ENCODE measurements at places on chromosomes 5 and 9. TPM values are rescaled to one million over a fixed set of nuclear protein-coding genes. Genes with fewer than 3 reads are reported as not detected.

Gene GOLGA2
- 142 TPM for total RNA-seq

Gene OR2V1
- total RNA-seq: not detected

Gene BTNL9
- 36.9 TPM for total RNA-seq

Gene GARIN3
- not detected for total RNA-seq

GRCh38 chr9:107210775-107211174, 72.3 kb upstream of the RAD23B start:
- H3K36me3 ChIP-seq: no peaks in the 10 kb centered on the region
- H3K4me3 ChIP-seq: no peak overlapping the region
- no peaks in the 10 kb centered on the region for H3K27me3 ChIP-seq

GRCh38 chr5:169697976-169698375, 60.9 kb downstream of the DOCK2 start:
- H3K4me1 ChIP-seq: no peaks in the 10 kb centered on the region
- DNase-seq: no peak
- H3K27ac ChIP-seq: no peak overlapping the region
- no peaks in the 10 kb centered on the region for H3K27me3 ChIP-seq
- H3K4me3 ChIP-seq: no peak overlapping the region

DNA sequence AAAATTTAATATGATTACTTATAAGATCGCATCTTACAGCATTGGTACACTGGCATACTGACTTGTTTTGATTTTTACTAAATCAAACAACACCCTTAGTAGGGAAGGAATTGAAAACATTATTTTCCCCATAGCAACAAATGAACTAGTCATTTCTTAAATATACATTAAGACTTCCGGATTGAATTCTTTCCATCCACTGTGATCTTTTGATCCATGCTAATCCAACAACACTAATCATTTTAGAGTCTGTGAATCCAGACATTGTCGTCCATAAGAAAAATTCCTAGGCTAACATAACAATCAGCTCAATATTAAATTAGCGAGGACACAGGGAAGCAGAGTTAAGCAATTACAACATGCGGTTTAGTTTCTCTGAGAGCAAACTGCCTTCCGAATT, 21.6 kb upstream of the ERAP1 start:
- H3K27me3 ChIP-seq: no peaks in the 10 kb centered on the region
- H3K4me1 ChIP-seq: no peaks in the 10 kb centered on the region
- H3K27ac ChIP-seq: no peak overlapping the region
- H3K36me3 ChIP-seq: no peaks in the 10 kb centered on the region

DNA sequence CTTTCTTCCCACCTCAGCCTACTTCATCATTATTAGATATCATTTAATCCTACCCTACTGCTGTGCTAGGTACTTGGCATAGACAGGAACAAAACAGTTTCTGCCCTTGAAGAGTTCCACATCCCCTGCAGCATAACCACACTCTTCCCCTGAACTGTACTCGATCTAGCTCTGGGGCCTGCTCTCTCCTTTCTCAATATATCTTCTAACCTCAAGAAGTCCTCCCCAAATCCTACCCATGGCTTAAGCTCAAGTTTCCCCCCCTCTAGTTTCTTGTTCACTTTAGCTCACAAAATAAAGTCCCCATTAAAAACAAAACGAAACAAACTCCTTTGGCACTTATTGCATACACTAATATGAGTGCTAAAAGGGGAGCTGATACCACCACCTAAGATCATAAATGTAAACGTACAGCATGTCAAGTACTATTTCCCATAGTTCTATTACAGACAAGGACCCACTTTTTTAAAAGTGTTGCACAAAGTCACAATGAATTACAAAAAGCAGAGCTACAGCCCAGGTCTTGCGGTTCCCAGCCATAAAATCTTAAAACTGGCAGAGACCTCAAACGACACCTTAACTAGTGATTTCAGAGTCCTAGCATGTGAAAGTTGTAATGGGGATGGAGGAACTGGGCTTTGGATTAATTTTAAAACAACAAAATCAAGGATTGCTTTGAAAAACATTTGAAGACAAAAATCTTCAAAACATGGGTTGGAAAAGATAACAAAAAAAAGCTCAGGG, 80.7 kb downstream of the PTPDC1 start:
- peak overlapping the region; percentile 74 for H3K27ac ChIP-seq
- H3K27me3 ChIP-seq: no peaks in the 10 kb centered on the region
- H3K4me3 ChIP-seq: peak overlapping the region; percentile 10
- H3K4me1 ChIP-seq: no peaks in the 10 kb centered on the region
- DNase-seq: no peak
- no peaks in the 10 kb centered on the region for H3K36me3 ChIP-seq

DNA sequence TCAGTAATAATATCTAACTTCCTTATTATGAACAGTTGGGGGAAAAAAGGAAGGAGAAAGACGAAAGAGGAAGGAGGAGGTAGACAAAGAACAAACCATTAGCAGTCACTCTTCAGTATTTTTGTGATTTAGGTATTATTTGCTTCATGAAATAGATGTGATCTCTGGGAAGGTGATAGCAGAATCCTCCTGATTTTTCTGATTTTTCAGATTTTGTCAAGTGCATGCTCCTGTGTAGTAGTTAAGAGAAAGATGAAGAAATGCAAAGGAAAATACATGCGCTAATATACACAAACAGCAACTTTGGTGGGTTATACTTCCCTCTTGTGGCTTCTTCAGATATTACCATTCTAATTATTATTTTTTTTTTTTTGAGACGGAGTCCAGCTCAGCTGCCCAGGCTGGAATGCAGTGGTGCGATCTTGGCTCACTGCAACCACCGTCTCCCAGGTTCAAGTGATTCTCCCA, 31.6 kb downstream of the LMNB1 start:
- no peaks in the 10 kb centered on the region for H3K27me3 ChIP-seq
- DNase-seq: no peak
- H3K36me3 ChIP-seq: no peaks in the 10 kb centered on the region
- H3K4me1 ChIP-seq: no peaks in the 10 kb centered on the region

- H3K4me1 ChIP-seq: no peaks in the 10 kb centered on the region
- no peaks in the 10 kb centered on the region for H3K27me3 ChIP-seq
- DNase-seq: no peak
- H3K27ac ChIP-seq: no peak overlapping the region
- no peaks in the 10 kb centered on the region for H3K36me3 ChIP-seq
Measured at GRCh38 chr5:76682387-76682786, 33.5 kb upstream of the F2R start.

DNA sequence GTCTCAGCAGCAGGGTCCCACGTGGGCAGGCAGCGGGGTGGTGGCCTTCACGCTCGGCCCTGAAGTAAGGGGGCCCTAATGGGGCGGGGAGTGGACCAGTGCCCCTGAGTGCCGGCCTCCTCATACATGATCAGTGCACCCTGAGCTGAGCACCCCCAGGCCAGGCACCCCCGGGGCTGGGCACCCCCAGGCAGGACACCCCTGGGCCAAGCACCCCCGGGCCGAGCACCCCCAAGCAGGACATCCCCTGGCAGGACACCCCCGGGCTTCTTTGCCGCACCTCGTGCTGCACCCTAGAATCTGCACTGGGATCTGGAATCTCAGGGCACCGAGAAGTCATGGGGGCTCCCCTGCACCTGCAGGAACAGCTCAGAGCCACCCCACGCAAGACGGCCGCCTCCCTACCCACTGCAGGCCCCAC, 51.4 kb downstream of the EXD3 start:
- no peak overlapping the region for H3K27ac ChIP-seq
- no peaks in the 10 kb centered on the region for H3K36me3 ChIP-seq
- no peaks in the 10 kb centered on the region for H3K27me3 ChIP-seq

DNA sequence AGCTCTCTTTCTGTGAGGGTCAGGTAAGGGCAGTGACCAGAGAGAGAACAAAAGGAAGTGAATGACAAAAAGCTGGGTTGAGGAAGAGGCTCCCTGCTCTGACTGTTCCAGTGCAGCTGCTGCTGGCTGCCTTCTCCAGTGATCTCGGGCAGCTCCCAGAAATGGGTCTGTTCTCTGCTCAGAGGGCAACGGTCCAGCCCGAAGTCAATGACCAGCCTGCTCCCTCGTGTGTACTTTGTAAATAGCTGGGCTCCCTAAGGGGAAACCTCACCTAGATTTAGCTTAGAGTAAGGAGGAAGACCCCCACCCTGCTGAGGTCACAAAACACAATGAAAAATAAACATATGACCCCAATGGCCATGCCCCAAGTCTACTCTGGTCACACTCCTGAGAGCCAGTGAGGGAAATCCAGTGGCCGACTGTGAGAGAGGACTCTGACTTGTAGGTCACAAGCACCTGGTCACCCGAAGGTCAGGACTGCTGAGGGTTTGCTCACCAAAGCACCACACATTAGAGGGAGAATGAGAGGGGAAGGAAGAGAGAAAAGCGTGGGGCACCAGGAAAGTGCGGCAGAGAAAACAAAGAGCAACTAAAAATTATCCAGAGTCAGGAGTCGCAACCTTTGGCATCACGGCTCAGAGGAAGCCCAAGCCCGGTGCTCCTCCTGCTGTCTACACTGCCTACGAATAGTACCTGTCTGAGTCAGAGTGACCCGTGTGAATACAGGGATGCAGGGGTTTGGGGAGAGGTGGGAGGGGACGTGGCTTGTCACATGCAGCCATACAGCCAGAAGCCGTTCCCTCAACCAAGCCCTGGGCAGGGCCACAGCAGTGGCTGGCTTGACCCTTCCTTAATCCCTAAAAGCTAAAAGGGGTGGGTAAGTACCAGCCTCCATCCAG, 19.8 kb downstream of the NIPAL4 start:
- H3K27ac ChIP-seq: no peak overlapping the region
- H3K4me3 ChIP-seq: no peak overlapping the region
- no peaks in the 10 kb centered on the region for H3K4me1 ChIP-seq
- H3K36me3 ChIP-seq: no peaks in the 10 kb centered on the region
- no peak for DNase-seq

DNA sequence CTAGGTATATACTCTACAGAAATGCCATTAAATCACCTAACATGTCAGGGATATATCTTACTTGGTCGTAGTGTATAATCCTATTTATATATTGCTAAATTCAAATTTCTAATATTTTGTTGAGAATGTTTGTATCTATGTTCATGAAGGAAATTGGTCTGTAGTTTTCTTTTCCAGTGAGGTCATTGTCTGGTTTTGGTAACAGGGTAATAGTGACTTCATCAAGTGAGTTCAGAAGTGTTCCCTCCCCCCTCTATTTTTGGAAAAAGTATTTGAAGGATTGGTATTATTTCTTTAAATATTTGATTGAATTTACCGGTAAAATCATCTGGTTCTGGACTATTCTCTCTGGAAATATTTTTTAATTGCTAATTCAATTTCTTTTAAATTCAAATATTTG, 23.5 kb upstream of the EBF1 start:
- no peaks in the 10 kb centered on the region for H3K36me3 ChIP-seq
- no peak overlapping the region for H3K27ac ChIP-seq
- no peaks in the 10 kb centered on the region for H3K4me1 ChIP-seq
- H3K4me3 ChIP-seq: no peak overlapping the region
- no peaks in the 10 kb centered on the region for H3K27me3 ChIP-seq

DNA sequence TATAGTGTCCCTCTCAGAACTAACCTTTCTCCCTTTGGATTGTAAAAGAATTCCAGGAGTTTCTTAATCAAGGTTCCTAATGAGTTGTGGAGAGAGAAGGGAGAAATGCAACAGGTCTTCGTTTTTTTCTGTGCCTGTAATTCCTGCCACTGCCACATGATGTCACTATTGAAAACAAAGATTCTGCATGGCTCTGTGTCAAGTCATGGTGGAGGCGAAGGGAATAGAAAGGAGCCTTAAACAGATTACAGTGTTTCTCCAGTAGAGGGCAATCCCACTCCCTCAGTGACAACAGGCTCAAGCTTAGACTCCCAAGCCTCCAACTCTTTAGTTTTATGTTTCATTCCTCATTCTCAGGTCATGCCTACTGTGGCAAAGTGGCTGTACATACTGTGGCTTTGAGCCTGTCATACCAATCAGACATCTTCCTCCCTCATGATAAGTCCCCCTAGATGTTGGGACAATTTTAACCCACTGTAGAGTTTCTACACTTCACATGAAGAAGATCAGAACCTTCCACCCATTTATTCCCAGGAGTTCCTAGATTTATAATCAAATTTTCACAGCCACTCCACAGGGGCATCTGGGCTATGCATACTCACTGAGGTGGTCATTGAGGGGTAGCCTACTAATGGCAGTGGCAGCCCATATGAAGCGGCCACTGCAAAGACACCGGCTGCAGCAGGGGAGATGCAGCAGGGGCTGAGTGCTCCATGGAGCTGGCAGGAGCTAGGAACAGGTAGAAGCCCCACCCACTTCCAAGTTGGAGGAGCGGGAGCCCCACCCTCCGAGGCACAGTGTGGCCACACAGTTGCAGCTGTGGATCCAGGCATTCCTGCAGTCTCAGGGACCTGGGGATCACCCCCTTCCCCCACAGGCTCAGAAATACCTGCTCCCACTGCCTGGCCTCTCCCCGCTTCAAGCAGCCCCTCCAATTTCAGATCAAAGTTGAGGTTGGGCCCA, 97.4 kb upstream of the TRIM32 start:
- H3K36me3 ChIP-seq: no peaks in the 10 kb centered on the region
- no peak overlapping the region for H3K4me3 ChIP-seq
- H3K4me1 ChIP-seq: no peaks in the 10 kb centered on the region
- no peaks in the 10 kb centered on the region for H3K27me3 ChIP-seq

- no peak overlapping the region for H3K27ac ChIP-seq
- no peak for DNase-seq
- no peak overlapping the region for H3K4me3 ChIP-seq
- H3K36me3 ChIP-seq: no peaks in the 10 kb centered on the region
Measured at GRCh38 chr5:125424402-125425141, 678.1 kb upstream of the ZNF608 start.

GRCh38 chr5:32600054-32600622, 14.8 kb downstream of the SUB1 start:
- H3K4me1 ChIP-seq: no peaks in the 10 kb centered on the region
- H3K27ac ChIP-seq: peak overlapping the region; percentile 42
- no peak overlapping the region for H3K4me3 ChIP-seq
- no peaks in the 10 kb centered on the region for H3K36me3 ChIP-seq
- H3K27me3 ChIP-seq: no peaks in the 10 kb centered on the region

DNA sequence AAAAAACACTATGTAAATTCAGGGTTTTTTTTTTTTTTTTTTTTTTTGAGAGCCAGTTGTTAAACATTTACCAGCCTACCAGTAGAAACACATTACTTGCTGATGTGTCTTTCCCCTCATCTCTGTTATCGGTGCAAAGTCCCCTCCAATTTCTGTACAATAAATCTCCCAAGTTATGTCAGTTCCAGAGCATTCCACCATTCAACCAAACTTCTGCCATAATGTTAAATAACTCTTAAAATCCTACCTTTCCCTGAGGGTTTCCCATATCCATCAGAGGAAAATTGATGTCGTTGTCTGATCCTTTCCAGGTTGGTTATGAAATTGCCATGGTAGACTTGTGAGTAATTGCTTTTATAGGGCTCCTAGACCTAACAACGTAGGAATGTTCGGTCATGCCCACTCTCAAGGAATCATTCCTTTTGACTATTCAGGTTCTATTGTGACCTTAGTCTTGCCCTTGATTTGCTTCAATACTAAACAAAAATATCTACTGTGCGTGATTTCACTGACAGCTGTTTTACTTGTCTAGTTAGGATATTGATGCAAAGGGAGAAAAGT, 5.6 kb upstream of the PPP2R2B start:
- H3K27me3 ChIP-seq: no peaks in the 10 kb centered on the region
- H3K4me1 ChIP-seq: no peaks in the 10 kb centered on the region
- DNase-seq: no peak
- H3K36me3 ChIP-seq: no peaks in the 10 kb centered on the region

- H3K27ac ChIP-seq: no peak overlapping the region
- H3K4me1 ChIP-seq: peaks cover 5% of the 10 kb centered on the region
- no peak for DNase-seq
- H3K27me3 ChIP-seq: no peaks in the 10 kb centered on the region
- no peak overlapping the region for H3K4me3 ChIP-seq
Measured at GRCh38 chr9:79664375-79664831, 92.6 kb downstream of the TLE4 start.

GRCh38 chr9:104617418-104617817, 586 bp downstream of the OR13C9 start:
- no peak overlapping the region for H3K4me3 ChIP-seq
- H3K4me1 ChIP-seq: no peaks in the 10 kb centered on the region
- DNase-seq: no peak
- H3K27me3 ChIP-seq: no peaks in the 10 kb centered on the region
- no peak overlapping the region for H3K27ac ChIP-seq

All from uterus (tissue), 4 donors.